Nucleus accumbens (tissue), 56 donors: ENCODE measurements at places on chromosomes 6 and 20.

- DNase-seq, result no peak
These were observed 157.8 kb downstream of the MYO6 start for GRCh38 chr6:75906871-75907270.

- peak; percentile 31 for DNase-seq
These were observed 16.5 kb upstream of the NCR2 start for GRCh38 chr6:41318654-41319565.

GRCh38 chr6:106257195-106257594 is 68.4 kb downstream of the ATG5 start:
- DNase-seq, result no peak

GRCh38 chr6:118295336-118295735 is 252.8 kb upstream of the PLN start:
- no peak for DNase-seq

GRCh38 chr6:136102991-136103688 is 147.0 kb downstream of the MTFR2 start:
- no peak for DNase-seq

- no peak for DNase-seq
These were observed 102.0 kb downstream of the POPDC3 start for GRCh38 chr6:105077596-105078385.

DNA sequence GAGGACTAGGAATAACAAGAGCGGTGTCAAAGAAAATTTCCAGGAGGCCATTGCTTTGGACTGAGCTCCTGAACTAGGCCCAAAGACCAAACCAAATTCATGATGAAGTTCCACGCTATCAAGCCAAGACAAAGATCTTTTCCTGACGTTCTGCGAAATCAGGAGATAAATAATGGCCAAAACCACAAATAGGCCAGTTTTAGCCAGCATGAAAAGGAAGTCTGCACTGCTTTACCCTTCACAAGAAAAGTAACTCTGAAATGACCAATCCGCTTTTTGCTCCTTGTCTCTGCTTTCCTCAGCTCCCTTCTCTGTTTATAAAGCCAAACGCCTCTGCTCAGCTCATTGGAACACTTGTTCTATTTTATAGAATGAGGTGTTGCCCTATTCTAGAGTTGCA is 6.7 kb downstream of the NCOA5 start:
- DNase-seq, result no peak

DNA sequence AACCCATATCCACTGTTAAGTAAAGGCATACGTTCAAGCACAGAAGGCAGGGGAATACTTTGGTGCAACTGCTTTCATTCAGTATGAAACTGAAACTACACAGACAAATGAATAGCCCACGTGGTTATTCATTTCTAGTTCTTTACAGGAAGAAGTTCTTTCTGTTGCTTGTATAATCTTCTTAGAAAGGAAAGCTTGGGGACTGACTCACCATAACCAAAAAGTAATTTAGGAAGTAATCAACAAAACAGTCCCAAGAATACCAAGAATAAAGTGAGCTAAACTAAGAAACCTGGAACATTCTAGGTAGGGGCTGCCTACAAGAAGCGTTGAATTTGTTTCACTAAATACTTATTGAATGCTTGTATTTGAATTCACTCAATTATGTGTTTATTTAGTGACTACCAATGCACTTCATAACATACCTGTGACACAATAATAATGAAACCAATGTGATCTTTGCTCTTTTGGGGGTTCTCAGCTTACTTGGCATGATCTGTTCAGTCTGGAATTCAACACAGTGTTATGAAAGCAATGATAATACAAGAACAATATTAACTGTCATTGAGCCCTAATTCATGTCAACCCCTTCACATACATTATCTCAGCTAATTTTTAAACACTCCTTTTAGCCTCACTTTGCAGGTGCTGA is 25.1 kb upstream of the KIAA0408 start:
- no peak for DNase-seq

GRCh38 chr6:32962213-32962826 is 6.1 kb upstream of the BRD2 start:
- DNase-seq, result no peak

DNA sequence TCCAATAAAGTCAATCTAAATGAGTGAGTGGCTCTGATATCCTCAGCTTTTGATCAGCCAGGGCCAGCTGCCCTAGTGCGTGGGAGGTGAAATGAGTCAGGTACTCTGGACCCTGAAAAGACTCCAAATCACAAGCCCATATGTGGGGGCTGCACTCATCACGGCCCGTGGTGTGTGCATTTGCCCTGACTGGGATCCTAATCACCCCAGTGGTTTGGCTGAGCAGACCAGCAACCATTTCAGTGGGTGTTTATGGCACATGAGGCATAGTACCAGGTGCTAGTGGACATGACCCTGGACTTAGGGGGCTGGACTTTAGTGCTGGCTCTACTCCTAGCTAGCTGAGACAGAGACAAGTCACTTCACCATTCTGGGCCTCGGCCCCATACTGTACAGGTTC is 39.4 kb downstream of the SCML4 start:
- no peak for DNase-seq

- DNase-seq, result no peak
These were observed 228.1 kb downstream of the PRL start for GRCh38 chr6:22068561-22069305.

DNA sequence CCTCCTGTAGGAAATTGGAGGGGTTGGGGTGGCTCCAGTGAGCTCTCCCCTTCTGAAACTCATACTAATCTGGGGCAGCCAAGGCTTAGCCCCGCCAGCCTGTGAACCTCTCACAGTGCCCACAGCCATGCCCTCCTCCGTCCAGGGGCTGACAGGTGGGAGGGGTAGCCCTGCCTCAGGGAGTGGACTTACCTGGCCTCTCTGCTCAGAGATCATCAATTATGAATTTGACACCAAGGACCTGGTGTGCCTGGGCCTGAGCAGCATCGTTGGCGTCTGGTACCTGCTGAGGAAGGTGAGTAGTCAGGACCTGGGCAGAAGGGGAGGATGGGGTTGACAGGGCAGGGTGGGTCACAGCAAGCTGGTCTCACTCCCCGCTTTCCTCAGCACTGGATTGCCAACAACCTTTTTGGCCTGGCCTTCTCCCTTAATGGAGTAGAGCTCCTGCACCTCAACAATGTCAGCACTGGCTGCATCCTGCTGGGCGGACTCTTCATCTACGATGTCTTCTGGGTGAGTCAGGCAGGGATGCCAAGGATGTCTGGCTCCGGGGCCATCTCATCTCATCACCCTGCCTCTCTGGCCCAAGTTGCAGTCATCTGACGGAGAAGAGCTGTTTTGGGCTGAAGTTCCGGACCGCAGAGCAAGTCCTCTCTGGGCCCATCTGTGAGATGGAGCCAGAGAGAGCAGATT is 34.7 kb downstream of the HM13 start:
- DNase-seq, result no peak

GRCh38 chr20:39968495-39968894 is 720.5 kb downstream of the MAFB start:
- DNase-seq, result no peak

DNA sequence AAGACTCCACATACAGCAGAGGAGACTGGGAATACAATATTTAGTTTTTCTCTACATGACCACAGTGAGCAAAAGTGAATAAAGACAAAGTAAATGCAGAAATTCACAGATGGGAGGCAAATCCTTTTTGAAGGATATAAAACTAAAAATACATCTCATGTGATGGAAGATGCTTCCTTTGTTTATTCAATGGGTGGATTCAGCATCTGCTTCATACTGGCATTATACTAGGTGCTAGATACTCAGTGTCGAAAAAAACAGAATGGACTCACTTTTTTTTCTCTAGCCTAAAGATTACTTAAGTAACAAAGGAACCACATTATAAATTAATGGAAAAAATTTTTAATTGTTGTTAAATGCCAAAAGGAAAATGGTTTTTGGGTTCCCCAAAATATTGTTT is 216.2 kb downstream of the TRDN start:
- DNase-seq, result no peak
